SK-MEL-5 (cell line): ENCODE measurements at places on chromosomes 13 and 19. TPM values are rescaled to one million over a fixed set of nuclear protein-coding genes. Genes with fewer than 3 reads are reported as not detected.

The SLC25A41 gene
- total RNA-seq = 0.13 TPM in 1 of 2 replicates, not detected in the other

The PTGIR gene
- not detected in 2 replicates for total RNA-seq

DNA sequence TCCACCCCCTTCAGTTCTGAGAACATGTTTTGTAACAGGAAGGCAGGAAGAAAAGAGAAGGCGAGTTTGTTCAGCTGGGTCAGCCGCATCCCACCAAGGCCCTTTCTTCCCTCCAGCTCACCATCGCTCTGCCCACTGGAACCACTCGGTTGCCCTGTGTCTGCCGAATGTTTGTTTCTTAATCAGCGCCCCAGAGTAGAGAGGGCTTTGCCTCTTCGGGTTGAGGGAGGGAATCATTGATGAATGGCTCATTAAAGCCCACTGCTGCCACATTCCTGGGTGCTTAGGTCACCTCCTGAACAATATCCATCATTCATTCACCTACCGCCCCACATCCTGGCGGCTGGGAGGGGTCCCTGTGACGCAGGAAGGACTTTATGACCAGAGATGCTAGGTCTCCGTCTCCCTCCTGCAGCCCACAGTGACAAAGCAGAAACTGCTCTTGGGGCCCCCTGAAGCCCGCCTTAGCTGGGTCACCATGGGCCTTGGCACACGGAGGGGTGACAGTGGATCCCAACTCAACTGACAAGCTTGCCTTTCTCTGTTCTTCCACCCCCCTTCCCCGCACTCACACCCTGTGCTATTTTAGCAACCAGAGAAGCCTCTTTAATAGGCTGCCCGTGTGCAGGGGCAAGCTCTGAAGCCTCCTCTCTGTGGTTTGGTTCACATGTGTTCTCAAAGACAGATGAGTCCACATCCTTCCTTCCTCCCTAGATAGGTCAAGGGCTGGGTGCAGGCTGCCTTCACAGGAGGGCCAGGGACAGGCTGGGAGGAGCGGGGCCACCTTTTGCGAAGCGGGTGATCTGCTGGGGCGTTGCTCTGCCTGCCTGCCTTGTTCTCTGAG is 46.2 kb downstream of the ACTN4 start:
- DNase-seq = peak; percentile 95

The ZNF284 gene
- total RNA-seq = 3.2 and 3.5 TPM in 2 replicates

GRCh38 chr13:99991828-99992775 is 10.5 kb downstream of the ZIC2 start:
- no peak for DNase-seq

The ZFP82 gene
- 3.6 and 3.9 TPM in 2 replicates for total RNA-seq

The PALM3 gene
- not detected in 2 replicates for total RNA-seq

The CCDC8 gene
- not detected in 2 replicates for total RNA-seq

The CCNE1 gene
- total RNA-seq = 13.8 and 18.3 TPM in 2 replicates

The GZMM gene
- 0.21 and 1.1 TPM in 2 replicates for total RNA-seq

- no peak for DNase-seq
These were observed 7.2 kb downstream of the ADGRE2 start for GRCh38 chr19:14770944-14771839.

- DNase-seq = no peak
These were observed 60.1 kb downstream of the DCT start for GRCh38 chr13:94419304-94419924.

DNA sequence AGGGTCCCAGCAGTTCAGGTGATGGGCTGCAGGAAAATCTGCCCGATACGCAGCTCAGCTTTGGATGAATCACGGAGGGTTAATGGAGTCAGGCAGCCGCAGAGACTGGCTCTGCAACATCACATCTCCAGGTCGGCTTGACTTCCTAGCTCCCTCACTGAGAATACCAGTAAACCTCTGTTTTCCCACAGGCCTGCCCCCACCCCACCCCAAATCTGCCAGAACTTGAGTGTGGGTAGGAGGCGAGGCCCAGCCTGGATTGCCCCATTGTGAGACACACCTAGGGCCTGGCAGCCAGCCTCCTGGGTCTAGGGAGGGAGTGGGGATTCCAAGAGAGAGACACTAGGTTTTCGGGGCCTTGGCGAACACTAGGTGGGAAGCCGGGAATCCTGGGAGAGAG is 3.7 kb upstream of the KRTDAP start:
- DNase-seq = no peak

GRCh38 chr13:44399074-44399473 is 25.4 kb downstream of the SERP2 start:
- DNase-seq = no peak

DNA sequence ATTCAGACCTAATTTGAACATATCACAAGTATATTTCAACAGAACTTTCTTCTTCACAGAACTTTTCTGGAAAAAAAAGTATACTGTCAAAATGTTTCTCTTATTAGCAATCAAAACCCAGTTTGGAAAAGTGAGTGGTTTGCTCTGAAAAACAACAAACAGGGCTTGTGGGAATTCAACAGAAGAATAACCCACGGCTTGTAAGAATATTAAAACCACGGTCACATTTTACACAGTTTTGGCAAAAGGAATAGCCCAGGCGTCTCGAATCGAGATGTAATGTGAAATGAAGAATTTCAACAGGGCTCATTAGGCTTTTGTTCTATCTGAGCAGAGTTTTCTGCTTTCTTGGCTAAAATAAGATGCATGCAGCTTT is 70.7 kb downstream of the COL4A2 start:
- no peak for DNase-seq

DNA sequence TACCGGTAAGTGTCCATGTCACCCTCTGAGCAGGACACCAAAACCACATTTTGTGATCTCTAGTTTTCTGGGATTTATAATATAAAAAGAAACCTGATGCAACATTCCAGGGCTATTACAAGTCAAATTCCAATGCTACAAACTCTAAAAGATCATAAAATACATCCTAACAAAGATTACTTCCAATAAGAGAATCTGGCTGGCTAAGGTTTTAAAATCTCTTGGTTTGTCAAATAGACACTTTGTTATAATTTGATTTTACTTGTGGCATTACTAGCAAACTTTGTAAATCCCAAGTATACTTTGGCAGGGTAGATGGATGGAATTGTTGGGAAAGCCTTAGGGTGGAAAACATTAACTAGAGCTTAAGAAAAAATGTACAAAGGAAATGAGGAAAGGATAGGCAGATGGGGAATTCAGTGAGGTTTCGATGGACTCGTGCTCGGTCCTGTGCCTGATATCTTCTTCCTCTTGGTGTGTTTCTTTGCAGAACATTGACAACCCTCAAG is 74.0 kb upstream of the POMP start:
- DNase-seq = no peak

The GADD45GIP1 gene
- total RNA-seq = 39.6 and 45.7 TPM in 2 replicates

DNA sequence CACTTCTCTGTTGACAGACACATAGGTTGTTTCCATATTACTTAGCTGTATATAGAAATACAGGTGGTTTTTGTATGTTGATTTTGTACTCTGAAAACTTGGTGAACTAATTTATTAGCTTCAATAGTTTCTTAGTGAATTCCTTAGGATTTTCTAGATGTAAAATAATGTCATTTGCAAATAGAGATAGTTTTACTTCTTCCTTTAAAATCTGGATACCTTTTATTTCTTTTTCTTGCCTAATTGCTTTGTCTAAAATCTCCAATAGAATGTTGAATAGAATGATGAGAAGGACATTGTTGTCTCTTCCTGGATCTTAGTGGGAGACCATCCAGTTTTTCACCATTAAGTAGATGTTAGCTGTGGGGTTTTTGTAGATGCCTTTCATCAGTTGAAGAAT is 18.7 kb downstream of the RB1 start:
- no peak for DNase-seq

DNA sequence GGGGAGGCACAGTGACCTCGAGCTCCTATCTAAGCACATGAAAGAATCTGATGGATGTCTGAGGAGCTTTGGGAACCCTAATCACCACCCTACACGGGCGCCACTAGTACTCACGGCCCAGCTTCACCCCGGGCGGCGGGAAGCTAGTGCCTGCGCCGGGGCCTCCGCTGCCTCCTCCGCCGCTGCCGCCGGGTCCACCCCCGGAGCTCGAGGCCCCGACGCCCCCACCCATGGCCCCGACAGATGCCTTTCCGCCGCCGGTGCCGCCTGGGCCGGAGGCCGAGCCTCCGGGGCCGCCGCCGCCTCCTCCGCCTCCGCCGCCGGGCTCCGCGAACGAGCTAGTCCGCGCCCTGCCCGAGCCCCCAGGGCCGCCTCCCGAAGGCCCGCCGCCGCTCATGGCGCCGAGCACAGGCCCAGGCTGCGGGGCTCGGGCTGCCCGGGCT is 312 bp downstream of the GSK3A start:
- no peak for DNase-seq

The ANKLE1 gene
- total RNA-seq = 1.3 TPM in 2 replicates

DNA sequence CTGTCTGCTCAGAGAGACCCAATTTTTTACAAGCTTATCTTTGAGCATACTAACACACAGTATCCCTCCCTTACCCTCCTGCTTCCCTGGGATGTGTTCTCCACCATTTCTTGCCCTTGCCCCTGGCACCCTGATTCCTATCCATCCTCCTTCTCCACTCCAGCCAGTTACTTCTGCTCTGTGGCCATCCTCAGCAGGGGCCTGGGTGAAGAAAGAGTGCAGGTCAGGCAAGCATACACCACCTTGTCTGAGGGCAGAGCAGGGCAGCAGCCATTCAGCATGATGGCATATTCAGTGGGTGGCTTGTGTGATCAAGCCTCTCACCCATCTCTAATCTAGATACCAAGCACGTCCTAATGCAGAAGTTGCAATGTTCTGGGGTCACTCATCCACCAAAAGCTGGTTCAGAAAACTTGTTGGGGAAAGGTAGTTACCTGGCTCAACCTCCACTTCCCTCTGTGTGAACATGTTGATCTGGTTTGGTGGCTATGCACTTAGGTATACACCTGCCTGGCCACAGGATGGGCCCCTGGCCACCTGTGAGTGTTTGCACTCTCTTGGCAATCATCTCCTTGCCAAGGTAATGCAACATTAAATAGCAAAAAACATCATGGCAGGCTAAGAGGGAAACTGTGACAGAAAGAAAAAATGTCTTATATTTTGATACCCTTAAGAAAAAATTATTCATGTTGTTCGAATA is 900.3 kb upstream of the MIR17HG start:
- no peak for DNase-seq

DNA sequence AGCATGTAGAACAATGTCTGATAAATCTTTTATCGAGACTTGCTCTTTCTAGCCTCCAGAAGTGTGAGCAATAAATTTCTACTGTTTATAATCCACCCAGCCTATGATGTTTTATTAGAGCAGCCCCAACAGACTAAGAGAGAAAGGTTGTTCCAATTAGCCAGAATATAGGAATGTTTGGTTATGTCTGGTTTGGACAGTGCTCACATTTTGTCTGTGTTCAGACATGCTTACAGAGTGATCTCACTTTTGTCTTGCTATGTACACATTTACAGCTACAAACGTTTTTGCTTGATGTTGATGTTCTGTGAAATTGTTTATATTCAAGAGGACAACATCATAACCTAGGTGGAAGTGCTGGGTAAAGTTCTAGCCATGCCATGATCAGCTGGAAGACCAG is 18.0 kb upstream of the EVI5L start:
- DNase-seq = no peak

GRCh38 chr13:100480676-100481075 is 107.9 kb downstream of the GGACT start:
- no peak for DNase-seq

- DNase-seq = peak; percentile 61
These were observed 720.7 kb downstream of the DIAPH3 start for GRCh38 chr13:59442944-59443486.

GRCh38 chr13:99307247-99307646 is at the start of gene GPR183:
Gene GPR183 (minus strand): TSS chr13:99307399. CDS start chr13:99296145, 11,254 bp downstream.
- DNase-seq = no peak

The RAB3D gene
- 7.6 and 9.3 TPM in 2 replicates for total RNA-seq

The MYH14 gene
- 15.1 and 22.2 TPM in 2 replicates for total RNA-seq

DNA sequence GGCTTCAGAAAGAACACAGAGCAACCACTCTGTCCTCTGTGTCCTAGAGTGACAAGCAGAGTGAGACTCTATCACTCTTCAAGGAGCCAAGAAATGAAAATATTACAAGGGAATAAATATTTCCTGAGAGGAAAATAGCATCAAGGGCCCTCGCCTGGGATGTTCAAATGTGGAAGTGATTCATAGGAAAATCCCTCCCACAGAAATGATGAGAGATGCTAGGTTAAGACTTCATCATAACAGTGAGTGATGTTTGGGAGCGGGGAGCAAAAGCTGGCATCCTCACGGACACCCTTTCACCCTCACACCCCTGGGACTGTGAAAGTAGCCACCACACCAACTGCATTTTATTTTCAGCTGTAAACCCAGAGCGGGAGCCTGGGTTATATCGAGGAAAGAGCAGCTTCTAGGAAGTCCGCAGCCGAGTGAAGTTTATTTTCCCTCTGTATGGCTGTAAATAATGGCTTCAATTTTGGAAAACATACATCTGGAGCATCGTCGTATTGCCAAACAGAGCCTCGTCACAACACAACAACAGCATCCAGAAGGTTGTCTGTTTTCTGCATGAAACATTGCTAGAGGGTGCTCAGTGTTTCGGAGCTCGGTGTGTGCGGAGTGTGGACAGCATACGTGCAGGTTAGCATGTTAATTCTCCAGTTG is 54.8 kb downstream of the DLEU7 start:
- DNase-seq = no peak

DNA sequence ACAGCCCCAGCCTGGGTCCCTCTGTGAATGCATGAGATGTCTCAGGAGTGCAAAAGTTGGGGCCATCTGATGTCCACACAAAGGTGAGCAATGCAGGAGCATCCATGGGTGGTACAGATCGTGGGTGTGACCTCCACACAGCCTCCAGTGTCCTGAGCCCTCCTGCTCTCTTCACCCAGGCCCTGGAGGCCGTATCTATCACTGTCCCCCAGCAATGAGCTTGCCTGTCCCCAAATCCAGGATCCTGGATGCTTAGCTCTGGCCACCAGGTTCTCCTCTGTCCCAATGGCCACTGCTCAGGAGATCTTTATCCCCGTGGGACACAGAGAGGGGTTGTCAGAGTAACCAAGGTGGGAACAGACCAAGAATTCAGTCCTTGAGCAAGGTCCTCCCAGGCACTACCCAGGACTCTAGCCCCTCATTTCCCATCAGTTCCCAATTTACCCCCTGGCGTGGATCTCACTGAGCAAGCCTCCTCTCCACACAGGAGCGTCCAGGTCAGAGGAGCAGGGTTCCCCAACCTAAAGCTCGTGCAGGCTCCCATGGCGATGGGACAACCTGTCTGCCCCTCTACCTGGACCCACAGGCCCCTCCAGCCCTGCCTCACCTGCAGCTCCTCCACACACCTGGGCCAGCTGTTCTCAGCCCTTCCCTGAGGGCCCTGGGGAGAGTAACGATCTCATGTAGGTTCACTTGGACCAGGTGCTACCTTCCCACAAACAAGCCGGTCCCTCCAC is 11.3 kb downstream of the CEACAM21 start:
- DNase-seq = no peak

DNA sequence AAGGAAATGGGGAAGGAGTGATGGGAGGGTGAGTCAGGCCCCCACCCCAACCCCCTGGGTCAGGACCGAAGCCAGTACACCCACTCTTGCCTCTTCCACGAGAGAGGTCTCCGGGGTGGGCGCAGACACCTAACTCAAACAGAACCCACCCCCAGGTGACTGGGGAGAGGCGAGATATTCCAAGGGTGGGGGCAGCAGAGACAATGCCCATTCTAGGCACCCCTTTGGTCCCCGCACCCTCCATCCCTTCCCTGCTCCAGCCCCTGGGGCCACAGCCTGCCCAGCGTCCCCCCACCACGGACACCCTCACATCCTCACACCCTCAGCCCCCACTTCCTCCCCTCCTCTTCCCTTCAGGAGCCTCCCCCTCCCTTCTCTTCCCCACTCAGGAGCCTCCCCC is 682 bp downstream of the ZSCAN18 start:
- DNase-seq = no peak
